Stimulated activated memory B cell treated with anti-CD40 and anti-IgM and Interleukin-4, amounts not matched to agents 10 μg/mL and 1 μg/mL and 100 μg/mL, for 72 hours (primary cell): ENCODE measurements at places on chromosomes 6 and 20.

- no peak for ATAC-seq
Observed at GRCh38 chr20:62956387-62957135, 4.1 kb downstream of the SLC17A9 start.

DNA sequence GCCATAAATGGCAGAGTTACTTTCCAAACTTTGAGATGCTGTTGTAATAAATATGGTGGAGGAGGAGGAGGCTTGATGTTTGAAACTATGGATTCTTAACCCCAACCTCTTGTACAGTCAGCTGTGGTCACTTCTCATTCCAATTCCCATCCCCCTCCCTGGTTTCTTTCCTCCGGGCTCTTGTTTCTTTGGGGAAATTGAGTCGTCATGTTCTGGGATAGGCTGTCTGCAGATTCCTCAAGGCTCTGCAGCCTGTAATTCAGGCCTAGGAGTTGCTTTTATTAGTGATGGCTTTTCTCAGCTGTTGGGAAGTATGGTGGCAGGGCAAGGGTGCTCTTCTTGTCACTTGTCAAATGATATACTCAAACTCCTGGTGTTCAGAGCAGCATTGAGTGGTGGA lies 2.6 kb downstream of the PTK7 start:
- no peak for ATAC-seq

- no peak for ATAC-seq
Observed at GRCh38 chr6:69732640-69733039, 64.2 kb downstream of the LMBRD1 start.

GRCh38 chr20:62632575-62633090 lies 9.7 kb upstream of the SLCO4A1 start:
- no peak for ATAC-seq

GRCh38 chr6:82066991-82067411 lies 180.5 kb downstream of the IBTK start:
- peak; percentile 57 for ATAC-seq

- ATAC-seq, result no peak
Observed at GRCh38 chr6:105748737-105749161, 337.4 kb upstream of the PRDM1 start.

DNA sequence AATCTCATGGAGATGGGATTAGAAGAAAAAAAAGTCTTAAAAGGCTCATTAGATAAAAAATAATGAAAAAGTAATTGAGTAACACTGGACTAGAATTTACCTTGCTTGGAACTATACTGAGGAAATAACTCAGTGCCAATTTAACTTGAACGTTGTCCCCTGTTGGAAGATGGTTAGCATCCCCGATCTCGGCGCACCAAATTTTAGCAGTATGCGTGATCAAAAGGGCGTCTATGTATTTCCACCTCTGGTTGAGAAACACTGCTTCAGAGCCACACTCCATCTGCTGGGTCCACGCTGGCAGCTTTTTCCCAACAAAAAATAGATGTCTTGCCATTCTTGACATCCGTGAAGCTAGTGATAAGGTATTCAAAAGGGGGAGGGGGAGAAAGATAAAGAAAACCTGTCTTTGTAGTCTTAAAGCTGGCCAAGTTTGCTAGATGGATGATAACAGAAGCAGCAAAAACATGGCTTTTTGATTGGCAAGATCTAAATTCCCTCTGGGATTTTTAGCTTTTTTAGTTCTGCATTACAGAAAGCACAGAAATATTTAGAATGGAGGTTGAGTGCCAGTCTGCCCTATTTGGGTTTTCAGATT lies 6.4 kb downstream of the HINT3 start:
- no peak for ATAC-seq

GRCh38 chr6:29527126-29527525 lies 32.4 kb downstream of the UBD start:
- no peak for ATAC-seq

DNA sequence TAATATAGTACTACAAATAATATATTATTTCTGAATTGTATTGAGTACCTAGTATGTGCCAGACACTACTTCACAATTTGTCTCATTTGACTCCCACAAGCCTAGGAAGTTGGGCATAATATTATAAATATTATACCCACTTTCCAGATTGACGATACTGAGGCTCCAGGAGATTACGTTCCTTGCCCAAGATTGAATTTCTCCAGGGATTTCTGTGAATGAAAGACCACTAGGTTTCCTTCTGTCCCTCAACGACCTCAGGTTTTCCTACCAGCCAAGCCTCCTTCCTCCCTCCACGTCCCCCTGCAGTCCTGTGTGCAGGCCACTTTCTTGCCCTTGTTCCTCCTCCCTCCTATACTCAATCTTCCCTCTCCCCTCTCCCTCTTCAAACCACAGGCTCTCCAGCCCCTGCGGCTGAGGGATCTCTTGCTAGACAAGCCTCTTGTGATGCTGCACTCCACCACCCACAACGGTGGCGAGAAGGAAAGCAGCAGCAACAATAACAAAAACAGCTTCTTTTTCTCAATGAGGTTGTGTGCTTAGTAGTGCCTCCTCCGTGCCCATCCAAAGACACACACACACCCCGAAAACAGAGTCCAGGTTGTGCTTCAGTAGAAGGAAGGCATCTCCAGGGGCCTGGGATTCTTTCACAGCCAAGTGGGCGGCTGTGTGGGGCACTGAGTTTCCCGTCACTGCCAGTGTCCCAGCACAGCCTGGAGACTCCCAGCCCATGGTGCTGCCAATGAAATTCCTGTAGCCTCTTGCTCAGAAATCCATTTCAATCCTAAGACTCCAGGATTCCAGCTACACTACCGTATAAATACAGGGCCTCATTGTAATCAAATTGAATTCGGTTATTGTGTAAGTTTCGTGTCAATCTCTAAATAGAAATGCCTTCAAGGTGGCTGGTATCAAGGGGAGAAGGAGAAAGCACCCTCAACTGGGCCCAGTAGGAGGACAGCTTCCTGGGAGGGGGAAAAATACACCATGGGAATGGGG lies 94.4 kb downstream of the NCR2 start:
- ATAC-seq, result no peak

- ATAC-seq, result no peak
Observed at GRCh38 chr6:118677193-118677592, 25.8 kb upstream of the CEP85L start.

DNA sequence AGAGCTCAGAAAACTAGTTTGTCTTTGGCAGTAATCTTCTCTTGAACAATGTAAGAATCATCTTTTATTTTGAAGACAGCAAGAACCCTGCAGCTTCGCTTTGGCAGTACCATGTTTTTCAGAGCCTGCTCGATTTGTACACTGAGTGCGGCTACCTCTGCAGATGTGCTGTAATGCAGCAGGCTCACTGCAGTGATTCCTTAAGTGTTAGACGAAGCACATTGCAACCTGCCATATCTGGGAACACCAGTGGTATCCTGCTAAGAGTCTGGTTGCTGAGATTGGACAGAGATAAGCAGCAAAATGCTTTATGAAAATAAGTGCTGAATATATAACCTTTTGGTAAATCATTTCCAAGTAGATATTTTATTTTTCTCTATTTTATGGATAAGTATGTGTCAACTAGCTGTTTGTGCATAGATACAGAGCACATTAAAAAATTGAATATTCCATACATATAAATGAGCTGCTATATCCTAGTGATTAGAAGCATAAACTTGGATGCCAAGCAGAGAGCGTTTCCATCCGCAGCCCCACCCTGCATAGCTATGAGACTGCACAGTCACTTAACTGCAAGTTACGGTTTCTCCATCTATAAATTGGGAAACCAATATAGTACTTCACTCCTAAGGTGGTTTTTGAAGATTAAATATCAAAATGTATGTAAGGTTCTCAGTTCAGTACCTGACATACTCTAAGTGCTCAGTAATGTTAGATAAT lies 328.3 kb downstream of the FARS2 start:
- ATAC-seq, result no peak

DNA sequence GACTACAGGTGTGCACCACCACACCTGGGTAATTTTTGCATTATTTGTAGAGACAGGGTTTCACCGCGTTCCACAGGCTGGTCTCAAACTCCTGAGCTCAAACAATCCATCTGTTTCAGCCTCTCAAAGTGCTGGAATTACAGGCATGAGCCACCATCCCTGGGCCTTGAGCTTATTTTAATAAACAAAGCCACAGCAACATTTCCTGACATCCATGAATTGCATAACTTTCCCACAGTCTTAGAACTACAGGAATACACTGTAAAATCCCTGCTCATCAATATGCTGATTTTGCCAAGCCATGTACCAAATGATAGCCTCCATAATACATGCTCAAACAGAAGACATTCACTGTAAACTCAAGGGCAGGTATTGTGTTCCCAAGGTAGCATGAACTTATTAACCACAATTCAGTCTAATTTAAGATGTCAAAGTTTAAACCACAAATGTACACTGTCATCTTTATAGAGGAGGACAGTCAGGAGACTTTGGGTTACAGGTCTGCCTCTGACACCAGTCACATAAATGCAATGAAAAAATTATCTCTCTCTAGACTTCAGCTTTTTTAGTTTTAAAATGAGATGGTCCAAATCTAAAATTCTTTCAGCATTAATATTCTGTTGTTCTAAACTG lies 40.0 kb downstream of the NUDT3 start:
- no peak for ATAC-seq

DNA sequence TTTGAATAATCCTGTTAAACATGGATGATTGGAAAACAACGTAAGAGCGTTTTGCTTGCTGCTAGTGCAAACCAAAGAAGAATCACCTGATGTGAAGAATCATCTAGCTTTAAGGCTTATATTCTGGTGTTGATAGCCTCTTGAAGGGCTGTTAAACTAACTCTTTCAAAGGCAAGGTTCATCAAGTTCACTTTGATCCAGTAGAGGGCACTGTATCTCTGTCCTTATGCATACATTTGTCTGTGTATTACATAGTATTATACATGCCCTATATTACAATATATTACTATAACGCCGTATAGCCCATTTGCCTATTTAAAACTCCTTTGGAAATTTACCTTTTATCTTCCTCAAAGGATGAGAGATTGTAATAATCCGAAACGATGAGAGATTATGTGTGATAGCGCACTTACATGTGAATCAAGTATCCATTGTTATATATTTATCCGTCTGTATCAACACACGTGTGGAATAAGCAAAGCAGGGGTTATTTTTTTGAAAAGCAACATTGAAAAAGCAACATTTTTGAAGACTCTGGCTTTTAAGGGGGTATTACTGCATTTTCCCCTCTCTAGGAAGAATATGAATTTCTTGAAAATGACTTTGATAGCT lies 50.8 kb upstream of the NRN1 start:
- peak; percentile 63 for ATAC-seq

DNA sequence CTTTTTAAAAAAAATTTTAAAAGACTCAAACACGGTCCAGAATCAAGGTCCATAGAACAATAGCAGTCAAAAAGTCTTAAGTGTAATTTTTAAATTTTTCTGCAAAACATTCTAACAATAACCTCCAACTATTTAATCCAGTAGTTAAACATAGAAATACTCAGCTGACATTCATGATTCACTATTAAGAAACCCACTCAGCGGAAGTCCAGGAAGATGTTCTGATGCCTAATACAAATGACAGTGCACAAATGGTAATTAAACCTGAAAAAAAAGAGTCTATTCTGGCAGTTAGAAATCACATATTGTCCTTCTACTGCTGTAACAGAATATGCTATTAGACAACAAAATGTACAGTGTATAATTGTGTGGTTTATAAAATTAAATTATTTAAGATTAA lies 128.2 kb upstream of the BMP5 start:
- ATAC-seq, result no peak

- no peak for ATAC-seq
Observed at GRCh38 chr6:97136626-97137358, 146.2 kb downstream of the MMS22L start.

DNA sequence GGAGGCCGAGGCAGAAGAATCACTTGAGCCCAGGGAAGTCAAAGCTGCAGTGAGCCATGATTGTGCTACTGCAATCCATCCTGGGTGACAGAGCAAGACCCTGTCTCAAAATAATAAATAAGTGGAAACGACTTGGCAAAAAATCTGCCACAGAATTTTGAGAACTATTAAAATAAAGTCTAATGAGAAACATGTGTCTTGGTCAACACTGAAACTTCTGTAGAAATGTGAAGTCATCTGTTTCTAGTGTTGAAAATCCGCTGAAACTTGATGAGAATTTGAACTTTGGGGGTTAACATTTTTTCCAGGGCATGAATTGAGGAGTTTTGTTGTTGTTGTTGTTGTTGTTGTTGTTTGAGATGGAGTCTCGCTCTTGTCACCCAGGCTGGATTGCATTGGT lies 29.0 kb upstream of the BCLAF1 start:
- ATAC-seq, result no peak

DNA sequence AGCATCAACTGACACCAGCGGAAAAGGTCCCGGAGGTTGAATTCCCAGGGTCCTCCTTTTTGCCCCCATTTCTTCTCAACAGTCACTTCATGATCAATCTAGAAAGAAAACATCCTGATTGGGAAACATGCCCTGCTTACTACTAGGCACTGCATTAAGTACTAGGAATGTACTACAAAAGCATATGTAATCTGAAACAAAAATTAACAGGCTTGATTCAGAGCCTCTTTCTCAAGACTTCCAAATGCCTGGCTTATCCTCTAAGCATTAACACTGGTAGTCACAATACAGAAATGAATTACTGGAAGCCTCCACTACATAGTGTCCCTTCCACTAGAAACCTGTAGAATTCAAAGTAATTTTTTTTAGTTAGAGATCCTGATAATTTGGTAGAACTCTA lies 84.5 kb upstream of the LYRM2 start:
- no peak for ATAC-seq

DNA sequence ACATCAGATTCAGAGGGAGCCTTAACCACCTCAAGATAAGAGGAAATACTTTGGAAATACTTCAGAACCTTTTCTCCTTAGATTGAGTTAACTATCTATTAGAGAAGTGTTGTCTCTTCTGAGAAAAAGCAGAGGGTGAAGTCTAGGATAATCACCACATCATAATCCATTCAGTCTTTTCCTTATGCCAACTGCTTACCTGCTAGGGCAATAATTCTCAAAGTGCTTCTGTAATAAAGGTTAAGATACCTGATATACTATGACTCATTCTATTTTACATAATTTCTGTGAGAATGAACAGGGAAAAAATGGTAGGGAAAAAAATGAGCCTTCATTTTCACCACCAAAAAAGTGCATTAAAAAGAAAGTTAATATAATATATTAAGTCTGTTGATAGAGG lies 70.1 kb upstream of the LOC128125822 start:
- ATAC-seq, result no peak

DNA sequence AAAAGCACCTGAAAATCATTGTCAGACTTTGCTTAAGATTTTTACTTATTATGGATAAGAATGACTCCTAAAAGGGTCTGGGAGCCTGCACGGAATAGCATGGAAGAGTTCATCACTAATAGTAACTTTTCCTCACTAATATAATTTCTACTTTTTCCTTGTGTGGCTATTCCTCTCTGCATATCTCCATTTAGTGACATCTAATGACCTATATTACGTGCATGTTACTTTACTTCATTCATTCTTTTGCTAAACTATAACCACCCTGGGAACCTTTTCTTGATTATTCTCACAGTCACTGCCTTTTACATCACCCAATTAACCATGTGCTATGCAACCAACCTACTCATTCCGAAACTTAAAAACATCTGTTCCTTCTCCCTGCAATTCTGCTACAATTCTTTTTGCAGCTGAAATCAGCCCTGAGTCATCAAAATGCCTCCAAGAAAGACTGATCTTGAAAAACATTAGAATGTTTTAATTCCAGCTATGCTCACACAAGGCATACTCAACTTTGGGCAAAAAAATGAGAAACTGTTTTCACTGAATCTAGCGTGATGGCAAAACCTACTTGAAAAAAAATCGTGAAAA lies 313.3 kb downstream of the RNGTT start:
- peak; percentile 56 for ATAC-seq

- ATAC-seq, result no peak
Observed at GRCh38 chr6:116072368-116072767, 11.7 kb upstream of the FRK start.
